ENCODE measurements at places on chromosomes 11 and 22.

- DNase-seq: no peak
Measured at GRCh38 chr22:50173311-50173982, 2.9 kb downstream of the PANX2 start.

DNA sequence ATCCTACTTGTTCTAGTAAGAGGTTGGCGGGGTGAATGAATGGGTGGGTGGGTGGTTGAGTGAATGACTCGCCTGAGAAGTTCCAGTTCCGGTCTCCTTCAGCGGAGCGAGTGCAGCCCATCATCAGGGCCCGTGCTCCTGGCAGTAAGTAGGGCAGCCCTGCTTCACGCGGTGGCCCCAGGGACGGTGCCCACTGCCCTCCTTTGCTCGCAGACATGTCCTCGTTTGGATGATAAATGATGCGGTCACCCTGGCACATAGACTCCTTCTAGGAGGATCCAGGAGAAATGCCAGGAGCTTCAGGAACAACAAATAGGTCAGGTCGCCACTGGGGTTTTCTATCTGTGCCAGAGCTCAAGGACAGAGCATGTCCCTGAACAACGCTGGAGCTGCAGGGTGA is 370.8 kb downstream of the CTTN start:
- DNase-seq: peak; percentile 76

DNA sequence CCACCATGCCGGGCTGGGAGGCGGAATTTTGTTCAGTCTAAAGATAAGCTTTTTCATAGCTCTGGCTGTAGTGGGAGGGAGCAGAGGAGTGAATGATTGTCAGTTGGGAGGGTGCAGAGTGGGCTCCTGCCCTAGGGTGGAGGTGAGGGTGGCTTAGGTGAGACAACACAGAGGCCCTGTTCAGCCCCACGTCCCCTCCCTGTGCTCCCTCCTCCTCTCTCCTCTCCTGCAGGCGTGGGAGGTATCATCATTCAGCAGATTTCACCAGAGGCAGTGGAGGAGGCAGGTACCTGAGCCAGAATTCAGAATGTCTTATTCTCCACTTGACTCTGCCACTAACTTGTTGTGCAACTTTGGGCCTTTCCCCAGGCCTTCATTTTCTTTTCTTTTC is 1.7 kb upstream of the THRSP start:
- DNase-seq: no peak

DNA sequence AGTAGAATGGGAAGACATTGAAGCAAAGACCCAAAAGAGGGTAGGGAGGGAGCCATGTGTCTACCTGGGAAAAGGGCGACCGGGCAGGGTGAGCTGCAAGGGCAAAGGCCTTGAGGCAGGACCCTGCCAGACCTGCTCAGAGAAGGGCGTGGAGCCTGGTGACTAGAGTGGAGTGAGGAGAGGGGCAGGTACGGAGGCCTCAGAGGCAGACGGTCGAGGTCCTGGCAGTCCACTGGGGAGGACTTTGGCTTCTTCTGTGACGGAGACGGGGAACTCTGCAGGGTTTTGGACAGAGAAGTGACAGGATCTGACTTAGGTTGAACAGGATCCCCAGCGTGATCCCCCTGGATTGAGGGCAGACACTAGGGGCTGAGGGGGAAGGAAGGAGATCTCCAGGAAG is 12.9 kb downstream of the RIBC2 start:
- DNase-seq: no peak

GRCh38 chr11:102868339-102868738 is 6.4 kb downstream of the MMP12 start:
- DNase-seq: no peak

DNA sequence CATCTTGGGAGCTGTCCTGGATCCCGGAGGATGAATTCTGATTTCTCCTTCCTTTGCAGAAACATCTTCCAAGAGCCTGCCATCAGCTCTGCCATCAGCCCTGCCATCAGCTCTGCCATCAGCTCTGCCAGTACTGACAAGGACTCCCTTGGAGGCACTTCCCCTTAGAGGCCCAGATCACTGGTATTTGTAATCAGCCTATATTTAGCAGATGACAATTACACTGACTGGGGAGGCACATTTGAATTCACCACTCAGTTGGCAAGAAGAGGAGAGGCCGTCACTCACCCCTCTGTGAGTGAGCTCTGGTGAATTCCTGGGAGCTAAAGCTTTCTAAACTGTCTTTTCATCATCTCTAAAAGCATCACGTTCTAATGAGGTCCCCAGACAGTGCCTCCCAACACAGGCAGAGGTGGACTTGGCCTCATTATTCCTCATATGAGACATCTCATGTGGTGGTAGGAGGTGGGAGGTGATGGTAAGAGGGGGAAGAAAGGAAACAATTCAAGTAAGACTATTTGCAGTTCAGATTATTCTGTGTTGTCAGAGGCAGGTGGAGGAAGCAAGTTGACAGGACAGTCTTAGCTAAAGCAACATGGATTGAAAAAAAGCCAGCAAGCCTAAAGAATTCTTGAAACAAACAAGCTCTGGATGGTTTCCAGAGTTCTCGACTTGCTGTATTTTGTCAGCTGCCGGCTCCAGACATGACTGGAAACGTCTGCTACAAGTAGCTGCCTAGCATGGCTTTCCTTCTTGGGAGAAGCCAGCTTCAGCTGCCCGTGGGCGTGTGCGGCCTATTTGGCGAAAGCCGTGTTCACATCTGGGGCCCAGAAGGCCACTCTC is 771.7 kb downstream of the TBC1D22A start:
- no peak for DNase-seq

- DNase-seq: no peak
Measured at GRCh38 chr22:20131859-20132685, 468 bp downstream of the ZDHHC8 start.

GRCh38 chr11:121037016-121037415 is 13.1 kb downstream of the TBCEL start:
- no peak for DNase-seq

DNA sequence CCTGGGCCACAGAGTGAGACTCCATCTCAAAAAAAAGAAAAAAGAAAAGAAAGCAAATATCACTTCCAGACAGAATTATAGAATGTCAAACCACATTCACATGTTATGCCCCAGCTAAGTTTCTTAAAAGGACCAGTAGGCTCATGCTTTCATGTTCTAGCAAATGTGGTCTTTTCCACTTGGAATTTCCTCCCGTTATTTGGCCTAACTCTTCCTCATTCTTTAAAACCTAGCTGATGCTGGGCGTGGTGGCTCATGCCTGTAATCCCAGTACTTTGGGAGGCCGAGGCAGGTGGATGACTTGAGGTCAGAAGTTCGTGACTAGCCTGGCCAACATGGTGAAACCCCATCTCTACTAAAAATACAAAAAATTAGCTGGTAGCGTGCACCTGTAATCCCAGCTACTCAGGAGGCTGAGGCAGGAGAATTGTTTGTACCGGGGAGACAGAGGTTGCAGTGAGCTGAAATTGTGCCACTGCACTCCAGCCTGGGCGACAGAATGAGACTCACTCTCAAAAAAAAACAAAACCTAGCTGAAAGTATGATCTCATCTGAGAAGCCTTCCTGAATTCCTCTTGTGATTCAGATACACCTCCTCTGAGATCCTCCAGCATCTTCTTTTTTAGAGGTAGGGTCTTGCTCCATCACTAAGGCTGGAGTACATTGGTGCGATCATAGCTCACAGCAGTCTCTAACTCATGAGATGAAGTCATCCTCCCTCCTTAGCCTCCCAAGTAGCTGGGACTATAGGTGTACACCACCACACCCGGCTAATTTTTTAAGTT is 50.4 kb downstream of the FCHSD2 start:
- DNase-seq: no peak

DNA sequence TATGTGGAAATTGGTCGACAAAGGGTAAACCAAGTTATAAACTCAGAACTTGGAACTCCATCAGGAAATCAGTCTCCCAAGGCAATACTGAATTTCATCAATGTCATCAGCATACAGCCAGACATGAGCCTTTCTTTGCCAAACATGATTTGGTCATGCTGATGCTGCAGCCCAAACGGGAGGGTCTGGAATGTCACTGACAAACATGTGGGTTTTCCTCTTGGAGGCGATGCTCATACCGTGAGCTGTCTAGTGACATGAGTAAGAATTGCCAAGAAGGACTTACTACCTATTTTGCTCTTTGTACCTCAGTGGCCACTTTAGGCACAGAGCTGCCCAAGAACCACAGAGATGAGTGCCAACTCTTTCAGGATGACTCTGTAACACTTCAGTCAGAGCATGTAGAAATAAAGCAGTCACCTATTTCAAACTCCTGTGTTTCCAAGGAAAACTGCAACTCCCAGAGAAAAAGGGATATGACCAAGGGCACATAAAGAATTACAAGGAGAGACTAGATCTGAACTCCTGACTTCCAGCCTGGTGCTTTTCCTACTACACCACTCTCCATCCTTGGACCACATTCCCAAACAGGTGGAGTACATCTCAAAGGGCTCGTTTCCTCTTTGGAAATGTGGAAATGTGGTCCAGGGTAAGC is 24.3 kb upstream of the MRGPRX2 start:
- DNase-seq: no peak

- no peak for DNase-seq
Measured at GRCh38 chr11:87022254-87022653, 15.5 kb upstream of the TMEM135 start.

- no peak for DNase-seq
Measured at GRCh38 chr11:116164843-116165242, 607.9 kb downstream of the BUD13 start.

GRCh38 chr11:94694309-94695060 is 73.7 kb upstream of the AMOTL1 start:
- no peak for DNase-seq

- DNase-seq: no peak
Measured at GRCh38 chr22:31253949-31254348, 38.3 kb downstream of the PIK3IP1 start.

DNA sequence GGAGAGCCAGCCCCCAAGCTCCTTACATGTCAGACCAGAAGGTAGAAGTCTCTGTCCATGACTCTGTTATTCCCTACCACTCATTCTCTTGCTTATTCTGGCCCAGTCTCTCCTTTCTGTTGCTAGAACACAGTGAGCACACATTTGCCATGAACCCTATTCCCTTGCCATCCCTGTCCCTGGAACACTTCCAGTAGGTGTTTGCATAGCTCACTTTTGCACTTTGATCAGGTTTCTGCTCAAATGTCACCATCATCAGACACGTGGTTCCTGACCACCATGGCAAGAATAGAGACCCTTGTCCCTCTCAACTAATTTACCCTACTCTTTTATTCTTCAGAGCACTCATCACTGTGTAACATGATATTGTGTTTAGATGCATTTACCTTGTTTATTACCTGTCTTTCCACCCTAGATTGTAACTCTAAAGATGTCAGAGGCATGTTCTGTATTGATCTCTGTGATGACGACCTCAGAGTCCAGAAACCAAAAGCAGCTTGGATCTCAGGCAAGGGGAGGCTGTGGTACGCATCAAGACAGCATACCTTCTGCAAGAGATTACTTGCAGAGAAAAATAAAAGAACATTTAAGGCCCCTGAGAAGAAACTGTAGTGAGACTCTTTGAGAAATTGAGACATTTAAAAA is 606.4 kb downstream of the OPCML start:
- no peak for DNase-seq

GRCh38 chr11:94658386-94658785 is 91.2 kb downstream of the PIWIL4 start:
- no peak for DNase-seq

GRCh38 chr11:59144579-59145345 is 2.1 kb downstream of the FAM111A start:
- peak; percentile 62 for DNase-seq

DNA sequence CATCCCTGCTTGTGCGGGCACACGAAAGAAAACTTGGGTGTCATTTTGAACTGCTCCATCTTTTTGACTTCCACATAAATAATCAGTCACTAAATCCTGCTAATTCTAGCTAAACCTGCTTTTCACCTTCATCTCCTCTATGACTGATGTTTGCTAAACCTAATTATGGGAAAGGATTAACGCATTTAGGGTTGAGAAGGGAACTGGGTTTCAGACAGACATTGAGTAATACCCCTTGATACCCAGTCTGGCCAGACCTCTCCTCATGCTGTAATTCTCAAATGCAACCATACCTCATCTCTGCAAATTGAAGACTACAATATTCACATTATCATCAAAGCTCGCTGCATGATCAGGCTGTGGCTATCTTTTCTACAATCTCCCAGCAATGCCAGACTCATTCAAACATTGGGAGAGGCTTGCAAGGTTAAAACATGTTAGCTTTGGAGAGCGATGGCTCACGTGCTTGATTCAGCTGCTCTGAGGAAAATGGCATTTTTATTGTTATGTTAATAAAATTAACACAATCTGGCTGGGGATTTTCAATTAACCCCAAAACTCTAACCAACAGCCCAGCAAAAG is 2.4 kb downstream of the HPS4 start:
- no peak for DNase-seq

GRCh38 chr11:121414141-121414913 is 37.8 kb upstream of the SORL1 start:
- peak; percentile 76 for DNase-seq

DNA sequence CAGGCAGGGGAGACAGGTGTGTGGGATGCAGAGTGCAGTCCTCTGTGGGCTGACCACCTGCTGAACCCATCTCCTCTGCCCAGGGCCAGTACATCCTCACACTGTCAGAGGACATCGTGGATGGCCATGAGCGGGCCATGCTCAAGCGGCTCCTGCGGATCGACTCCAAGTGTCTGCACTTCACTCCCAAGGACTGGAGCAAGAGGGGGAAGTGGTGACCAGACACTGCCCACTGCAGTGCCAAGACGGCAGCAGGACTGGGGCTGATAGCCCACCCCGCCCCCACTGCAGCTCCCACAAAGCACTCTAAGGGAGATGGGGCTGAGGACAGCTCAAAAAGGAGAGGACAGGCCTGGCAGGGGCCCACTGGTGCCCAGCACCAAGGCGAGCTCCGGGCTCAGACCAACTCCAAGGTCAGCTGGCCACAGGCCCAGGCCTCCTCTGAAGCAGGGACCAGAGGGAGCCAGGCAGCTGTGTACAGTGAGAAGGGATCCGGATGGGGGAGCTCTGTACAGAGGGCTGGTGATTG is 1.6 kb downstream of the RNASEH2C start:
- DNase-seq: no peak

GRCh38 chr11:63369971-63370588 is 495 bp downstream of the SLC22A9 start:
- no peak for DNase-seq

DNA sequence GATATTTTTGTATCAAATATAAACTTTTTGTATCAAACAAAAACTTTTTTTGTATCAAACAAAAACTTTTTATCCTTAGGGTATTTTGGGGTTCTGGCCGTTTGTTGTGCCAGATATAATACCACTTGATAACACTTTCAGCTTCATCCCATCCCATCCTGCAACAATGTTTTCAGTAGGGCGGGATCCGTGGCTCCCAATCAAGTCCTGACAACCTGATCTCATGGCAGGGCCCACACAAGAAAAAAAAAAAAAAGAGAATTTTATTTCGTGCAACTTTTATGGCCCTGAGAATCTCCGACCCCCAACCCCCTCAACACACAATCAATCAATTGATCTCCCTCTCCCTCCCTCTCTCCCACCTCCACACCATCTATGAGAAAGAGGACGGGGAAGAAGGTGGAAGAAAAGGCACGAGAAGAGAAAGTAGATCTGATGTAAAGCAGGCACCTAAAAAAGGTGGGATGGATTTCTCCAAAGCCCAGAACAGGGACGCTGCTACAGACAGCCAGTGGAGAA is 4749.6 kb upstream of the OR11H1 start:
- DNase-seq: no peak
